ENCODE measurements at places on chromosomes 7 and 10. TPM values are rescaled to one million over a fixed set of nuclear protein-coding genes. Genes with fewer than 3 reads are reported as not detected.

DNA sequence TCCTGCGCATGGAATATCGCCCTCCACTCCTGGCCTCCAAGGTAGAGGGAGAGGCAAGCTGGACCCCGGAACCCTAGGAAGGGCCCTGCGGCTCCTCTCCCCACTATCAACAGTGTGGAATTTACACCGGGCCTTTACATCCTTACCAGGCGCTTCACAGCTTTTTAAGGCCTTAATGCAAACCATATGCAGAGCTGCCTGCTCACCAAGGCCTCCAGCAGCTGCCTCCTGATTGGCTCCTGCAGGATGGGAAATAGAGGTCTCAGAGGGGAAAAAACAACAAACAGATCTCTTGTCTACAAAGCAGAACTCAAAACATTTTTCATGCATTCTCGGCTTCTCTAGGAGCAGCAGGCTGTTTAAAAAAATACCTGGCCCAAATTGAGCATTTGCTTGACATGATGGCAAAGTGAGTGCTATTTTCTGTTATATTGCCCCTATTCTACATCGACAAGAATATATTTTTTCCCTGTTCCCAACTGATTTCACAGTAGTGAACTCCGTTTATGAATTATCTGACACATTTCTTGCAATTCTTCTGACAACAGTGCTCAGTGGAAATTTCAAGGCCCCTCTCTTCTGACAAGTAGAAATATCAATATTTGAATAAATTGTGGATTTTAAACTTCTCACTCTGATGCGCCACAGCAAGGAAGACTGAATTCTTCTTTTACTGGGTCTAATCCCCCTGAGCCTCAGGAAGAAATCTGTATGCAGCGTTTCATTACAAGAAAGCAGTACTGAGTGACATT lies 51.7 kb downstream of the EBF3 start:
- peak; percentile 57 for DNase-seq

DNA sequence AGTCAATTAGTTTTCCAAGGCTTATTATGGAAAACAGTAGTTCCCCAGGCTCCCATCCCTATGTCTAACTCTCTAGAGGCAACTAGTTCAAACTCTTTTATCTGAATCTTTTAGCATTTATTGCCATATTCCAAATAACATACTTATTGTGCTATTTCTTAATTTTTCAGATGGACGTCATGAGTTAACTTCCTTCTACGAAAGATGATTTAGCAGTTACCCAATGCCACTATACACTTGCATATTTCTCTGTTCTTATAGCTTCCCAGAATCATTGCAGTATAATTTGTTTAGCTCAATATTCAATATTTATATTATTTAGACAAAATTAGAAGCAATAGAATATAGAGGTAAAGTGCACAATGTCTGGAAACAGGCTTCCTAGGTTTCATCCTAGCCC lies 52.8 kb downstream of the REEP3 start:
- DNase-seq: no peak

- DNase-seq: no peak
Observed at GRCh38 chr7:150716368-150716767, at the start of gene GIMAP1. Gene GIMAP1 (plus strand): TSS chr7:150716613. CDS start chr7:150719048, 2,435 bp downstream.

- no peak for DNase-seq
Observed at GRCh38 chr10:124333931-124334330, 84.8 kb downstream of the OAT start.

DNA sequence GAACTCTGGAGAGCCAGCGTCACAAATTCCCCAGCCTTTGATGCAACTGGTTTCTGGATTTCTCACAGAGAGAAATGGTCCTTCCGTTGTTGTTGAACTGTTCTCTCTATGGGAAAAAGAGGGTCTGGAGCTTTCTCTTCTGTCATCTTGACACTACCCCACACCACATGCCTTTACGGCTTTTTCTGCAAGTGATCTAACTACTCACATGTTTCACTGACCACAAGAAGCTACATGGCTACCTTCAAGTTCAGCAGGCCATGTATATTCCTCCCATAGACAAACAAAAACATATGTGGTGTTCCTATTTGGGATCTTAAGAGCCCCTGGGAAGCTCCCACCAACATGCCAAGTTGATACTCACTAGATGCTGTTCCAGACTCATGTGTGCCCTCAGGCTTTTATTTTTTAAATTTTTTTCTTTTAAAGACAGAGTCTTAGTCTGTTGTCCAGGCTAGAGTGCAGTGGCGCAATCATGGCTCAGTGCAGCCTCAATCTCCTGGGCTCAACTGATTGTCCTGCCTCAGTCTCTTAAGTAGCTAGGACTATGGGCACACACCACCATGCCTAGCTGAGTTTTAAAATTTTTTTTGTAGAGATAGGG lies 72.0 kb downstream of the RNF216 start:
- no peak for DNase-seq

- no peak for DNase-seq
Observed at GRCh38 chr7:7793921-7794320, 75.5 kb upstream of the RPA3 start.

- DNase-seq: no peak
Observed at GRCh38 chr10:126475074-126475691, 86.9 kb upstream of the ADAM12 start.

DNA sequence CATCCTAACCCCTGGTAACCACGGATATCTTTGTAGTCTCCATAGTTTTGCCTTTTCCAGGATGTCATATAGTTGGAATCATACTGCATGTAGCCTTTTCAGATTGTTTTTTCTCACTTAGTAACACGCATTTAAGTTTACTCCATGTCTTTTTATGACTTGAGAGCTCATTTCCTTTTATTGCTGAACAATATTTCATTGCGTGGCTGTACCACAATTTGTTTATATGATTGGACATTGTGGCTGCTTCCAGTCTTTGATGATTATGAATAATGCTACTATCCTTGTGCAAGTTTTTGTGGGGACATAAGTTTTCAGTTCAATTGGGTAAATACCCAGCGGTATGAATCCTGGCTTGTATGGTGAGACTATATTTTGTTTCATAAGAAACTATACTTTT lies 60.8 kb downstream of the AOAH start:
- DNase-seq: no peak

GRCh38 chr10:51654918-51655317 lies 44.5 kb downstream of the CSTF2T start:
- no peak for DNase-seq

Gene SLC29A4
- 38.7 TPM for polyA plus RNA-seq

Gene SCART1
- polyA plus RNA-seq: 1.6 TPM

Gene TACC2
- polyA plus RNA-seq: 87.2 TPM

Gene GNGT1
- not detected for polyA plus RNA-seq

Gene PPP1R3C
- polyA plus RNA-seq: 124 TPM

All from muscle of arm (tissue), 14 donors.